ENCODE measurements at places on chromosomes 7 and 10. TPM values are rescaled to one million over a fixed set of nuclear protein-coding genes. Genes with fewer than 3 reads are reported as not detected.

Gene FAM25A
- not detected for total RNA-seq

Gene CRTAC1
- 2.3 TPM for total RNA-seq

Gene TDRD1
- 1.9 TPM for total RNA-seq

Gene SVOPL
- not detected for total RNA-seq

Gene FAM237B
- total RNA-seq, result not detected

Gene ELFN1
- 10.5 TPM for total RNA-seq

Gene EIF3B
- total RNA-seq, result 68.9 TPM

DNA sequence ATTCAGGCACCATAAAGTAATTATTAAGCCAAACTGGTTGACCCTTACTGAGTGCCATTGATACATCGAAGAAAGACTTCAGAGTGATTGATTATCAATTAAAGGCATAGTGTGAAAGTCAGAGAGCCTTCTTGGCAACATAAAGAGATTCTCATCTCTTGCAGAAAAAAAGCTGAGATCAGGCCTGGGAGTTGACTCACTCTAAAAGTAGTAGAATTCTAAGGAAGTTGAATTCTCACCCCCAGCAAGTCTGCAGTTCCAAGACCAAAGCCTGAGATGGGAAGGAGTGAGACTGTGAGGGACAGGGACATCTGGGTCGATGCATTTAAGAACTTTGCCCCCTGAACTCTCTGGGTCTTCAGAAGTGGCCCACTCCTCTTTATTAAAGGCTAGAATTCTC, 21.6 kb upstream of the ERCC6 start:
- H3K36me3 ChIP-seq, result no peaks in the 10 kb centered on the region
- no peak overlapping the region for H3K4me3 ChIP-seq
- no peak overlapping the region for H3K27ac ChIP-seq
- H3K27me3 ChIP-seq, result peaks cover 37% of the 10 kb centered on the region
- peaks cover 8% of the 10 kb centered on the region for H3K4me1 ChIP-seq

DNA sequence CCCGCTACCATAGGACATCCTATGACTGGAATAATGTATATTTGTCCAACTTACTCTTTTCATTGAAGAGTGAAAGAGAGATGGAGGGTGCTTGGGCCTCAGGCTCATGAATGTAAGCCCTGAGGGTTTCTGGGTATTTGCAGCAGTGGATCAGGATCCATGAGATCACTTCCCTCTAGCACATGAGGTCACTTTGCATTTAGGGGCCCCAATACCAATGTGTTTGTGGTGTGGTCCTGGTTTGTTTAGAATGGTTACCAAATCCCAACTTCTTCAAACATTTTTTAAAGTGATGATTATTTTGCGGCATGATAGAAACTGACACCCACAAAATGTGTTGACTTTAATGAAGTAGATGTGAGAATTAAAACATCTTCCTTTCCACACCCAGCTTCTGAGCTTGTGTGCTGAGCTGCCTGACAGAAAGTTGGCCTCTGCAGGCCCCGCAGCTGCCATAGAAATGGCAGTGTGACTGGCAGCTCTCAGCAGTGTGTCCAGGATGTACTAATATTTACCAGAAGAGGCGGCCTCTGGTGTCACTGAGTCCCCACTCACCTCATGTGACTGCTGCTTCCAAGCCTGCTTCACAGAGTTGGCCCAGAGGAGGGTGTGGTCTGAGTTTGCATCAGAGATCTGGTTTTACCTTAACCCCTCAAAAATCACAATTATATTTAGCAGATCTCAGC, 447.6 kb upstream of the NPVF start:
- no peak overlapping the region for H3K4me3 ChIP-seq
- H3K36me3 ChIP-seq, result no peaks in the 10 kb centered on the region
- DNase-seq, result peak; percentile 30
- no peaks in the 10 kb centered on the region for H3K27me3 ChIP-seq

- H3K36me3 ChIP-seq, result no peaks in the 10 kb centered on the region
- no peak overlapping the region for H3K27ac ChIP-seq
- DNase-seq, result no peak
Measured at GRCh38 chr10:77398986-77399755, 238.4 kb downstream of the KCNMA1 start.

- H3K36me3 ChIP-seq, result no peaks in the 10 kb centered on the region
- H3K4me1 ChIP-seq, result no peaks in the 10 kb centered on the region
- H3K27me3 ChIP-seq, result no peaks in the 10 kb centered on the region
- no peak overlapping the region for H3K27ac ChIP-seq
Measured at GRCh38 chr7:69840248-69840647, 242.0 kb downstream of the AUTS2 start.

All from left ventricle myocardium inferior (tissue), 1 donor.